ENCODE measurements at places on chromosomes 16 and 17.

DNA sequence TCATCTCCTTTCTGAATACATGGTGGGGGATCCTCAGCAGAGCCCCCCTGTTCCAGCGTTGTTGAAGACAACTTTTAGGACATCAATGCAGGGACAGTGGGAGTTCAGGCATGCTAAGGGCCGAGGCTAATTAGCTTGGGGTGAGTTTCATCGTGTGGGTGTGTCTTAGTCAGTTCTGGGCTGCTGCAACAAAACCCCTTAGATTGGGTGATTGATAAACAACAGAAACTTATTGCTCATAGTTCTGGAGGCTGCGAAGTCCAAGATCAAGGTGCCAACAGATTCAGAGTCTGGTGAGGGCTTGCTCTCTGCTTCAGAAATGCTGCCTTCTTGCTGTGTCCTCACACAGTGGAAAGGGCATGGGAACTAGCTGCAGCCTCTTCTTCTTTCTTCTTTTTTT lies 214.0 kb downstream of the NTN1 start:
- no peak for DNase-seq

- no peak for DNase-seq
These were observed 380.3 kb downstream of the SNX29 start for GRCh38 chr16:12356632-12357340.

DNA sequence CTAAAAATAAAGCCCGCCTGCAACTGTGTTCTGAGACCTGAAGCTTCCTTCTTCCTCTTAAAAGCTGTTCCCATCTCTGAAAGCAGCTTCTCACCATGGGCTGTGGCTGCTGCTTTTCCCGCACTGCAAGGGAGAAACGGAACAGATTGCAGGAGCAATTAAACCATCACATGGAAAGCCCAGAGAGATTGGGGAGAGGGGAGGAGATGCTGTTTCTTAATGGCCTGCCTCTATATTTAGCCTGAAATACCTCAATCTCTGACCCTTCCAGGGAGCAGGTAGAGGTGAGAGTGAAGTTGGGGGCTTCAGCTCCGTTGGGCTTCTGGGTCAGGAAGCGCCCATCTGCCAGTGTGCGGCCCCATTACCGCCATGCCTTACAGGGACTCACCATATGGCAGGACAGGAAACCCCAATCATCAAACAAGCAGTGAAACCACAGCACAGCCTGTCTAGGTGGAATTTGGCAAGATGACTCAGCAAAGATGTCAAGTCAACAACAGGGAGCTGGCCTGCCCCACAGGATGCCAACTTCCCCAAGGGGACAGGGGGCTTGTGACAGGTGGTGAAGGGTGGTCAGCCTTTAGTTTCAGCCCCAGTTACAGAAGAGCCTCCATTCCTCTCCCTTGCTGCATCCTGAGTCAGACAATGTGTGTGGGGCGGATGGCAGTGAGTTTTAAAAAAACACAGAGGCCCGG lies 286.6 kb upstream of the CCL2 start:
- no peak for DNase-seq

- no peak for DNase-seq
These were observed 1.2 kb upstream of the MAFG start for GRCh38 chr17:81928544-81929252.

DNA sequence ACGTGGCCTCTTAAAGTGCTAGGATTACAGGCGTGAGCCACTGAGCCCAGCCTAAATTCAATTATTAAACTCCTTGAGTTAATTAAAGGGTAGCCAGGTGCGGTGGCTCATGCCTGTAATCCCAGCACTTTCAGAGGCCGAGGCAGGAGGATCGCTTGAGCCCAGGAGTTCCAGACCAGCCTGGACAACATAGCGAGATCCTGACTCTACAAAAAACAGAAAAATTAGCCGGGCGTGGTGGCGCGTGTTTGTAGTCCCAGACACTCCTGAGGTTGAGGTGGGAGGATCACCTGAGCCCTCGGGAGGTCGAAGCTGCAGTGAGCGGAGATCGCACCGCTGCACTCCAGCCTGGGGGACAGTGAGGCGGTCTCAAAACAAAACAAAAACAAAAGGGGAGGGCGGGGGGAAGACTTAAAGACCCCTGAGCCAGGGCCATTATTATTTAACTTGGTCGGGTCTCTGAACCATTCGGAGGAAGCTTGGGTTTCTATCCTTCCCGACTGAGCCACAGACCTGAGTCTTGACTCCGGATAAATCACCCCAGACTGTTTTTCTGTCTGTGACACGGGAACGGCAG lies 19.5 kb downstream of the BCL7C start:
- DNase-seq = no peak

DNA sequence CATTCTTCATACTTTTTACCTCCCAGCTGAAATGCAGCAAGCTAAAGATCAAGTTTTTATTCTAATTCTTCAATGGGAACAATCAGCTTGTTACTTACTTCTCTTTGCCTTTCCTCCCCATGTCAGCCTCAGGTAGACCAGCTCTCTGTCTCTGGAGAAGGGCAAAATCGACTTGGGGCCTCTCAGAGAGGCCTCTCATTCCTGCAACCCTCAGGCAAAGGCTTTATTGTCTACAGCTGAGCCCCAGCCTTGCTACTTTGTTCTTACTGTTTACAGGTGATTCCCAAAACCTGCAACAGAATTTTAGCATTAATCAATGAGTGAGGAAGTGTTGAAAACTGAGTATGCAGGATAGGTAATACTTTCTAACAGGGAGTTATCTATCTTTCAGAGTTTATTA lies 148.6 kb downstream of the KIF2B start:
- DNase-seq = no peak

GRCh38 chr17:8173056-8173870 lies 2.9 kb downstream of the TMEM107 start:
- DNase-seq = peak; percentile 36

DNA sequence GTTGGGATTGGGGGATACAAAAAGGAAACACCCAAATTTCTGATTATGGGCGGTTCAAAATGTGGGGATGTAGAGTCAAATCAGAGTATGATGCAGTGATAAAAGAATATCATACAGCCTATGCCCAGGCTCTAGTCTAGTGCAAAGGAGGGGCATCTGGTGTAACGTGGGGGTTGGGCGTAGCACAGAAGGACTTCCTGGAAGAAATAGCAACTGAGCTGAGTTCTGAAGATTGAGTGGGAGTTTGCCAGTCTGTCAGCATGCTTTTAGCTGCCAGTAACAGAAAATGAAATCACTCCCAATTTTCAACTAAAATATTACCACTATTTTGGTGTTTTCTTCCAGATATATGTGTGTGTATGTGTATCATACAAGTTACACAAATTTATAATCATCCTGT lies 196.9 kb downstream of the SPECC1 start:
- peak; percentile 27 for DNase-seq

DNA sequence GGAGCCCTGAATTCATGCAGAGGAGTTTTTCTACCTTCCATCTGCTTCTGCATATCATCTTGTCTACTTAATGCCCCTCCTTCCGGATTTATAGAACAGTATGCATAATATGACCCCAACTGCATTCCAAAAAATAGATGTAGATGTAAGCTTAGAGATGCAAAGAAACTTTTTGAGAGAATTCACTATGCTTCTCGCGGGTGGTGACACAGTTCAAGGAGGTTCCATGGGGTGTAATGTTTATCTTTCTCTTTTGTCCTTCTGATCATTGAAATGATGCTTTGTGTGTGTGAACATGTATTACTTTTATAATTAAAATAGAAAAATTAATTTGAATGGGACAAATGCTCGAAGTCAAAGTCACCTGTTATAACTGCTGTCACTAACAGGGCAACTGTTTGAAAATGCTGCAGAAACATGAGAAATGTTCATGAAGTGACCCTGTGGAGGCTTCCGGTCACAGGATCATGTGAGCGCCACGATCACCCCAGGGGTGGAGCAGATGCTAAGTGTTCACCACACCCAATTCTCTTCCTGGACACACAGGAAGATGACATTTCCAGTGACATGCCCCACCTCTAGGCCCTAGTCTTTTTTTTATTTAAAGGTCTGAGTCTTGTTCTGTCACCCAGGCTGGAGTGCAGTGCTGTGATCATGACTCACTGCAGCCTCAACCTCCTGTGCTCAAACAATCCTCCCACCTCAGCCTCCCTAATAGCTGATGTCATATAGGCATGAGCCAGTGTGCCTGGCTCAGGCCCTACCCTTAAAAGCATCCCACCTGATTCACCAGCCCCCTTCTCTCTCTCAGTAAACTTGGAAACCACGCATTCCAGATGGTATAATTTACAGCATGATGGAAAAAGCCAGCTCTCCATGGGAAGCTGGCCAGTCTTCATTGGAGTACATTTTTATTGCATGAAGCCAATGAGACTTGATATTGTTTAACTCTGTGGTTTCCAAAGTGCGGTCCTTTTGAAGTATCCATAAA lies 21.0 kb upstream of the AGRP start:
- DNase-seq = peak; percentile 14

GRCh38 chr17:13690806-13691205 lies 89.1 kb upstream of the HS3ST3A1 start:
- no peak for DNase-seq

DNA sequence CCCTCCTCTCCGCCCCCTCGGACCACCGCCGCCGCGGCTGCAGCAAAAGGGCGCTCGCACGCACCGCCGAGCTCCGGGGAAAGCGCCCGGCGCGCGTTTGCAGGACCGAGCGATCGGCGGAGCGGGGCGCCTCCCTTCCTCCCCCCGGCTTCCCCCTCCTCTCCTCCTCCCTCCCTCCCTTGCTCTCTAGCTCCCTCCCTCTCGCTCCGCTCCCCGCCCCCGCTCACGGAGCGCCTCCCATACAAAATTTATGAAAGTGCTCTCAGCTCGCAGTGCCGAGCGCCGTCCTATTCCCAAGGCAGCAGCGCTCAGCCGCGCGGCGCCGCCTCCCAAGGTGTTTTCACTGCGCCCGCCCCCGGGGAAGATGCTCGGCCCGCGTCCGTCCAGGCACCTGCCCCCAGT lies at the start of gene RTN4RL1:
TSS of gene RTN4RL1 (minus strand) at position 115 of the 402 bp plus-strand sequence. CDS start 469 bp downstream, outside the sequence.
- no peak for DNase-seq

DNA sequence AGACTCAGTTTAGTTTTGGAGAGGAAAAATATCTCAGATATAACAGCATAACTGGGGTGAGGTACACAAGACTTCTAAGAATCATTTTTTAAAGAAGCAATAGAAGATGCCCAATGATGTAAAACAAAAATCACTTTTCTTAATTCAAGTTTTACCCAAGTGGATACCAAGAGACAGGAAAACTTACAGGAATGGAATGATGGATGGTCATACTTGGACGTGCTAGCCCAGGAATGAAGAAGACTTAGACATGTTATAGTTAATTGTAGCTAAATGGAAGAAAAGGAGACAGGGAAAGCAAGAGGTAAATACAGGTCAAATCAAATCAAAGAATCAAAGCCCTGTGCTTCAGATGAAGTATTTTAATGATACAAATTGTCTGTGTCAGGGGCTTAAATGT lies 312.7 kb upstream of the KCNJ16 start:
- no peak for DNase-seq

DNA sequence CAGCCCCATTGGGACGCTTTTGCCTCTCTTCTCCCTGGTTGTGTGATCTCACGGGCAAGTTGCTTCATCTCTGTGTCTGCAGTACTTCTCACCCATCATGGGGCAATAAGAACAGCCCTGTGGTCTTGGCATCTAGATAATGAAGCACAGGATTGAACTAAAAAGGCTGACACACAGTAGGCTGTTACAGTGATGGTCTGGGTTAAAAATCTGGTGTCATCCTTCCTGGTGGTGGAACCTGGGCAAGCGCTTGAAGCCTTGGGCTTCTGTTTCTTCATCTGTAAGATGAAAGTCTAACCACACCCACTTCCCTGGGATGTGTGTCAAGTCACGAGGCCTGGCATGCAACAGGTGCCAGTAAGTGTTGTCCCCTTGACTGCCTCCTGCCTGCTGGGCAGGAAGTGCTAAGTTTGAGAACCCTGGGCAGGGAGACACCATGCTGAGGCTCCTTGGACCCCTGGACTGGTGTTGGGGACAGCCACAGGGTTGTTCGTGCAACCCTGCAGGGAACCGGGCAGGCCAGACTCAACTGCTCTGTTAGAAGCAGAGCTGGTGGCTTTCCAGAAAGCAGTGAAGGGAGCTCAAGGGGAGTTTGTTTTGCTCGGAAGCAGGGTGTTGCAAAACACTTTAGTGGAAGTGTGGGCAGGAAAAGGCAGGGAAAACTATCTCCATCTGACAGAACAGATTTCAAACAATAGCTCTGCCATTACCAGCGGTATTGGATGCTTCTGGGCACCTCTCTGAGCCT lies 5.9 kb upstream of the MAP2K3 start:
- no peak for DNase-seq

DNA sequence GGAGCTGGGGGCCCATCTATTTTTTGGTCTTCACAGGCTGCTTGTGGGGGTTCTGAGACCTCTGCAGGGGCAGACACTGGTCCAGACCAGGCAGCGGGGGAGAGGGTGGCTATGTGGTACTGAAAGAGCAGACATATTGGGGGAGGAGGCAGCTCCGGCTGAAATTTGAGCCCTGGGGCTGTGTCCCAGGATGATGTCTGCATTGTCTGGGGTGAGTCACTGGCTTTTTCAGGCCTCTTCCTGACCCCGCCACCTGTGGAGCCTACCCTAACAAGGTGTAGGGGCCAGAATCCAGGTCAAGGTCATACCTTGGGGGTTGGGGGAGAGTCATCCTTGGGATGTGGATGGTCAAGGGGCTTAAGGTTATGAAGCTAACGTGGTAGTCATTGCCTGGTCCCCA lies 2.4 kb downstream of the CORO6 start:
- DNase-seq = no peak

GRCh38 chr16:54462151-54462651 lies 175.6 kb upstream of the IRX3 start:
- DNase-seq = no peak

DNA sequence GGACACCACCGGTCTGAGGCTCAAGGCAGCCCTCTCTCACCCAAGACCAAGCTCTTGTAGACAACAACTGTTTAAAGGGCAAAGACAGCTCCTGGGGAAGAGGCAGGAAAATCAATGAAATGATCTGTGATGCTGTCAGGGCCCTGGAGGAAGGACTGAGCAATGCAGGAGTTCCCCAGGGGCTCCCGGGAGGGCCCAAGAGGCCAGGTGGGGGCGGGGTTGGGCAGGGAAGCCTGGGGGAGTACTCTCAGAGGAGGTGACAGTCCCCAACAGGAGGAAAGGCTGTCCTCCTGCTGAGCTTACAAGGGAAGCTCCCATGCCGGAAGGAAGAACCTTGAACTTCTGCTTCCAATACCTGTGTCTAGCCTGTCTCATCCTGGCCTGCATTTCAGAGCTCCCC lies 8.3 kb upstream of the NOS2 start:
- no peak for DNase-seq

DNA sequence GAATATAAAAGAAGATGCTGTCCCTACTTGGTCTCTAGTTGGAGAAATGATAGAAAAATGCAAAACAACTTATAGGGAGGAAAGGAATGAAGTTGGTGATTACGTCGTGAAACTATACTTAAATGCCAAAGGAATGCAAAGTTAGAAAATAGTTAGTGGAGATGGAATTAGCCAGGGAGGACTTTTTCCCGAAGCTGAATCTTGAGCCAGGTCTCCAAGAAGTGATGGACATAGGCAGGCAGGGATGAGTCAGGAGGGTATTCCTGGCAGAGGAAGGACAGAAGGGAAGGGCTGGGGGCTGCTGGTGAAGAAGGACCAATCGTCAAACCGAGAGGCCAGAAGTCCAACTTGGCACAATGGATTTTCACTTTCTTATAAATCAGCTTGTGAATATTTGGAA lies 1.8 kb downstream of the SNTB2 start:
- DNase-seq = no peak

GRCh38 chr16:49148410-49148809 lies 133.2 kb downstream of the CBLN1 start:
- DNase-seq = no peak

GRCh38 chr16:85777583-85778310 lies 21.6 kb downstream of the EMC8 start:
- no peak for DNase-seq

GRCh38 chr17:74357466-74357809 lies 4.2 kb downstream of the BTBD17 start:
- no peak for DNase-seq
